Body of pancreas (tissue), 4 donors: ENCODE measurements at places on chromosomes 5 and 9. TPM values are rescaled to one million over a fixed set of nuclear protein-coding genes. Genes with fewer than 3 reads are reported as not detected.

DNA sequence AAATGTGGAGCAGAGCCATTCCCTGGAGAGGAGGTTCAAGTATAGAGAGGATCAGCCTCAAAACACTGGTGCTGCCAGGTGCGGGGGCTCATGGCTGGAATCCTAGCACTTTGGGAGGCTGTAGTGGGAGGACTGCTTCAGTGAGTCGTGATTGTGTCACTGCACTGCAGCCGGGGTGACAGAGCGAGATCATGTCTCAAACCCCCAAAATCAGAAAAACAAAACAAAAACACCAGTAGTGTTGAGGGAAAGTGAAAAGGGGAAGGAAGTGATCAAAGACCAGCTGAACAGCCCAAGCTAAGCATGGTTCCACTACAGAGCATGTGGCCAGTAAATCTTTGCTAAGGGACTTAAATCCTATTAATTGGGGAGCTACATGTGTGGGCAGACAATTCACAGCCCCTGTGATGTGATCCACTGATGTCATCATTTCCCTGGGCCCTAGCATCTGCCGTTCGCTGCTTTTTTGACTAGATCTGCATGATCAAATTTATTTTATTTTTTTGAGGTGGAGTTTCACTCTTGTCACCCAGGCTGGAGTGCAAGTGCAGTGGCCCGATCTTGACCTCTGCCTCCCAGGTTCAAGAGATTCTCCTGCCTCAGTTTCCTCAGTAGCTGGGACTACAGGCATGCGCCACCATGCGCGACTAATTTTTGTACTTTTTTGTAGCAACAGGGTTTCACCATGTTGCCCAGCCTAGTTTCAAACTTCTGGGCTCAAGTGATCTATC is 2.7 kb upstream of the PCBD2 start:
- H3K36me3 ChIP-seq = peaks cover 3% of the 10 kb centered on the region
- no peak overlapping the region for H3K27ac ChIP-seq
- H3K4me3 ChIP-seq = no peak overlapping the region

DNA sequence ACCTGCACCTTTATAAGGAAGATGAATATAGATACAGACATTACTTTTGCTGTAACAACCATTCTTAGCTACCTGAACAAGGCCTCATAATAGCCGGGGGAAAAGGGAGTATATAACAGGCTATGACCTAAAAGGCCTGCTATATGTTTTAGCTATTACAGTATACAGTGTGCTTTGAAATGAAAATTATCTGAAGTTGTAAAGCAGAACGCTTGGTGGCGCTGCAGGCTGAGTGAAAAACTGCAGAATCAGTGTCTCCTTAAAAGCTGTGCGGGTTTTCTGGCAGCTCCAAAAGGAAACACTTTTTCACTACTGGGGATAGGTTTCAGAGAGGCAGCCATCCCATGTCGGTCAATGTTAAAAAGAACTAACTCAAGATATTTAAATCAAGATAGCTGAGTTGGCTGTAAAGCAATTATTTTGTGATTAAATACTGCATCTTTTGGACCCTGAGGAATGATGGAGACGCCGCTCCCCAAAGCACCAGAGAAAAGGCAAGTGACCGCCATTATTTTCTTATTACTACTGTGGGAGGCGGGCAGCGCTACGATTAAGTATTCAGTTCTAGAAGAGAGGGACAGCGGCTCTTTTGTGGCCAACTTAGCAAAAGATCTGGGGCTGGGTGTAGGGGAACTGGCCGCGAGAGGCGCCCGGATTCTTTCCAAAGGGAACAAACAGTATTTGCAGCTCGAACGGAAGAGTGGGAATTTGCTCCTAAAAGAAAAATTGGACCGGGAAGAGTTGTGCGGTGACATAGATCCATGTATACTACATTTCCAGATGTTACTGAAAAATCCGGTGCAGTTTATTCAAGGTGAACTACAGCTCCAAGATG is 5.9 kb downstream of the PCDHB6 start:
- no peak overlapping the region for H3K4me3 ChIP-seq
- H3K36me3 ChIP-seq = no peaks in the 10 kb centered on the region
- no peak for DNase-seq
- H3K4me1 ChIP-seq = no peaks in the 10 kb centered on the region
- no peak overlapping the region for H3K27ac ChIP-seq
- H3K27me3 ChIP-seq = no peaks in the 10 kb centered on the region

DNA sequence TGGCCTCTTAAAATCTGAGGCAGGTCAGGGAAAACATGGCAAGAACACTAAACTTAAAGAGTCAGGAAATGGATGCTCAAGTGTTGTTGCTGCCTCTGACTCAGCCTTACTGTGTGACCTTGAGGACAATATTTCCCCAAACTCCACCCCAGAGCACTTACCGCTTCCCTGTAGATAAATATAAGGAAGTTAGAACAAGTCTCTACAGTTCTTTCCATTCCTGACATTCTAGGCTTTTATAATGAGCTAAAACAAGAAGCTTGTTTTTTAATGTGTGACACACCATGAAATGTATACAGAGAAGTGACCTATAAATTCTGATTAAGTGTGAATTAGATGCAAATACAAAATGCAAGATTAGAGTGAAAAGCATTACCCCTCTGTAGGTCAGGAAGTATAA is 129.3 kb downstream of the GRIA1 start:
- no peak for DNase-seq
- H3K27ac ChIP-seq = no peak overlapping the region
- H3K4me3 ChIP-seq = no peak overlapping the region
- no peaks in the 10 kb centered on the region for H3K36me3 ChIP-seq

GRCh38 chr9:138103849-138104206 is 226.2 kb downstream of the CACNA1B start:
- no peaks in the 10 kb centered on the region for H3K4me1 ChIP-seq
- H3K36me3 ChIP-seq = no peaks in the 10 kb centered on the region

- no peaks in the 10 kb centered on the region for H3K27me3 ChIP-seq
- no peaks in the 10 kb centered on the region for H3K36me3 ChIP-seq
- no peak overlapping the region for H3K27ac ChIP-seq
- peaks cover 41% of the 10 kb centered on the region for H3K4me1 ChIP-seq
- peak; percentile 41 for DNase-seq
These were observed 97.1 kb downstream of the ENC1 start for GRCh38 chr5:74543162-74543995.

The PRSS3 gene
- 526 TPM for total RNA-seq

The SNCAIP gene
- 2.6 TPM for total RNA-seq

The SLC25A48 gene
- total RNA-seq = 0.99 TPM

The AFAP1L1 gene
- total RNA-seq = 2.9 TPM

The APBA1 gene
- total RNA-seq = 3.6 TPM

The AGXT2 gene
- total RNA-seq = not detected
